Left renal cortex interstitium (tissue), 4 donors: ENCODE measurements at places on chromosomes 7 and 10. TPM values are rescaled to one million over a fixed set of nuclear protein-coding genes. Genes with fewer than 3 reads are reported as not detected.

GRCh38 chr10:7317786-7318446 lies 92.9 kb downstream of the SFMBT2 start:
- DNase-seq, result no peak

DNA sequence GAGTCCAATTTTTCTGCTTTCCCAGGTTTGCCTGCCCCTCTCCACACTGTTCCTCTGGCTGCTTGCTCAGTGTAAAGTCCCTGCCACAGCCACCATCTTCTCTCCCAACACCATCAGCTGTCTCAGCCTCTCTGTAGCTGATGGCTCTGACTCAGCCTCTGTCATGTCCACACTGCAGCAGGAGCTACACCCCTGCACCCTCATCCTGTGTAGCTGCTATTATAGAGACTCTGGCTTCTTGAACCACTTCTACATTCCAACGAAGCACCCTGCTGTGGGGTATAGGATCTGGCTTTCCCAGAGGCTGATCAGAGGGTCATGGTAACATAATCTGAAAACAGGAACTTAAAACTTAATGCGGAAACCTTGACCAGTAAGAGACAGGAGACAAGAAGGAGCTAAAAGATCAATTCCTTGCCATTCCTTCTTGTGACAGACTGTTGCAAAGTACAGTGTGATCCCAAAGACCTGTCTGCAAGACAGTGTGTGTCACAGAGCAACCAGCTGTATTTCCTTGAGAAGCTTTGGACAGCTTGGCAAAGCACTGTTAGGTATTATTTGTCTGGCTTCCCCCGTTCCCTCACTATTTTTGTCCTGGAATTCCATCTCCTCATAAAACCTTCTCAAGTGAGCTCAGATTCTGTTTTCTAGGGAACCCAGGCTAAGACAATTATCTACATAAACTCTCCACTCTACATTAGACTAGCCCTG lies 42.3 kb downstream of the NRCAM start:
- DNase-seq, result no peak

DNA sequence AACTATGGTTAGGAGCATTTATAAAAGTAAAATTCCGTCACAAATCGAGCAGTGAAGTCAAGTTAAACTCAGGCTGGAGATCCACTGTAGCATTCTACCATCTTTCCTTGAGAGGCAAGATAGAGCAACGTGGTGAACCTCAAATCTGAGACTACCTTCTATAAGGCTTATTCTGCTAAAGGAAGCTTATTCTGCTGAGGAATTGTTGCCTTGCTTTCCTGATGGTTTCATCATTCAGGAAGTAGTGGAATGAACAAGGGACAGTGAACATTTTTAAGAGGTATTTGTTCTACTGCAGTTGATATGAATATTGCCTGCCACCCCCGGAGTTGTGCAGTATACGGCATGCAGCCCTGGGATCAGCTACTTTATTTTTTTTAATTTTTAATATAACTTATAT lies 170.8 kb downstream of the VPS50 start:
- DNase-seq, result no peak

The KLF14 gene
- 0.51 TPM for polyA plus RNA-seq

The SPDYE2B gene
- polyA plus RNA-seq, result 3.2 TPM

The DNA2 gene
- polyA plus RNA-seq, result 12.2 TPM

DNA sequence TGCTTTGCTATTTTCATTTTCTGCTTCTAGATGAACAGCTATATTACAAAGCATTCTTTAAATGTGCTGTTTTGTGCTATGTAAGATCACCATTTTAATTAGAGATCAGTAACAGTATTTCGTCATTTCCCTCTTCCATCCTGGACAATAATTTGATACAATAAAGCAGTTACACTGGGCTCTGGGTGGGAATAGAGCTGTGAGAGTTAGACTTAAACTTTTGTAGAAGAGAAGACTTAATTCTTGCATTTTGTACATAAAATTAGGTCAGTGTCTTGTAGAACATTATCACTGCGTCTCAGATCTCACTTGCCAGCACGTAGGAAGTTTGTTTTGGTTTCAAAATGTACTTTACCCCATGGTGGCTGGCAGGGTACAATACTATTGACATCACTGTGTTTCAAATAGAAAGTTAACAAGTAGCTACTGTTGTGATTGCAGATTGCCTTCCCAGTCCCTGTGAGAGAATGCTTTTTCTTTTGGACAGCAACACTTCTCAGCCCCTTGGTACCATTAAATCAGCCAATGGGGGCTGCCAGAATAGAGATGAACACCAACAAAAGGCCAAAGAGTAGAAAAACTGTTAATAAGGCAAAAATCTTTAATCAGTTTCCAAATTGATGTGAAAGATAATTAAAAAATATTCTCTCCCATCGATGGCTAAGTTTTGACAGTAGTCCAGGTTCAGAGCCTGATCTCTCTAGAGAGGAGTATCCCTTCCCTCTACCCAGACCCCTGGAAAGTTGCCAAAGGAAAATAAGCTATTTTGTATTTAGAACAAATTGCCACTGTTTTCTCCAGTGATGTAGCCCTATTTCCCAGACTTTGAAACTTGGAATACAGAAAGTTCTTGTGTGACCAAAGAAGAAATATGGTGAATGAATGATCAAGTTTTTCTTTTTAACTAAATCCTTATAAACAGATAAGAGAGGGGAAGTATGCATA lies 35.1 kb downstream of the SMNDC1 start:
- no peak for DNase-seq

GRCh38 chr10:32160864-32161263 lies 104.6 kb upstream of the KIF5B start:
- no peak for DNase-seq

DNA sequence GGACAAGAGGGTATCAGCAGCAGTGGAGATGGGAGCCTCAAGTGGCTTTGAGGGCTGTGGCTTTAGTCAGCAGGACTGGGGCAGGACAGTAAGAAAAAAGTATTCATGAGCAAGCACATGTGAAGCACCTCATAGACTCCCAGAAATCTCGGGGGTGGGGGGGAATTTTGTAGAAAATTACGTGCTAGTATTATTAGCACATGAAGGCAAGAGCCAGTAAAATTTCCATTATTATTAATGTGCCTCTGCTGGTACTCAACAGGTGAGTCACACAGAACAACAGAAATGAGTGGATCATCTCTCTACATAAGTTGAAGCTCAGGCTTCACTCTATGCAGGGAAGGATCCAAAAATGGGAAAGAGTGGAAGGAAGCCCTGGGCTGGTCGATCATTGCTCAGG lies 114.5 kb downstream of the MYOF start:
- no peak for DNase-seq

DNA sequence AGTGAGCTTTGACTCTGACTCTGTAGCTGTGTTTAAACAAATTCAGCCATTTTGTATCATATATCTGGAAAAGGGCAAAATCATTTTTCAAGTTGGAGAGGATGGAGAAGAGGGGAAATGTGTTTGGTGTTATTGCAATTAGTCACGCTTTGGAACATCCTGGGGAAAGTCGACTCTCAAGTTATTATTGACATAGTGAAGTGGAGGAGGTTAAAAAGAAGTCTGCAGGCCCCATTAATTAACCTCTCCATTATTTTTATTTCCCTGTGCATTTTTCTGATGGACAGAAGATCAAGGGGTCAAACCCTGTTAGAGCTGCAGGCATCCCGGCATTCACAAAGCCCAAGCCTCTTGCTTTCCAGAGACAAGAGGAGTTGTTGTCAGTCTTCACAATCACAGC lies 132.6 kb downstream of the TEX36 start:
- DNase-seq, result no peak

DNA sequence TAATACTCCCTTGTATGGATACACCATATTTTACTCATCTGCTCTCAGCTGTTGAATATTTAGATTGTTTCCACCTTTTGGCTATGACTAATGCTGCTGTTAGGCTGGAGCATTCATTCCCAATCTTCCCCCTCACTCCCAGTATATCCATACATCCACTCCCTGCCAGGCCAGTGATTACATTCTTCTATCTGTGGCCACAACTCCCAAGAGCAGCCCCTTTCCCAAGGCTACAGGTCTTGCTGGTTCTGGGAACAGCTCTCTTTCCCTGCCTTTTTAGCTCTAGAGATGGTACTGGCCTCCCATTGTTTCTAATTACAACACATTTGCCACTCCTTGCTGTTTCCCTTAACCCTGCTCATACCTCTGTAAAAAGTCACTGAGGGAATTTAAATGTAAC lies 28.2 kb downstream of the SFR1 start:
- no peak for DNase-seq

DNA sequence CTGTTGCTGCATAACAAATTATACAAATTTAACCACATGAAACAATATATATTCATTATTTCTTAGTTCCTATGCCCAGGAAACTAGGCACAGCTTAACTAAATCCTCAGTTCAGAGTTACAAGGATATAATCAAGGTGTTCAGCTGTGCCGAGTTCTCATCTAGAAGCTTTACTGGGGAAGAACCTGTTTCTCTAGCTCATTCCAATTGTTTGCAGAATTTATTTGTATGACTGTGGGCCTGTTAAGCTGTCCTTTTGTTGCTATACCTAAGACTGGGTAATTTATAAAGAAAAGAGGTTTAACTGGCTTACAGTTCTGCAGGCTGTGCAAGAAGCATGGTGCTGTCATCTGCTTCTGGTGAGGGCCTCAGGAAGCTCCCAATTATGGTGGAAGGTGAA lies 21.8 kb upstream of the MDFIC start:
- DNase-seq, result no peak

- DNase-seq, result no peak
These were observed 594.1 kb downstream of the GRM8 start for GRCh38 chr7:126658684-126659083.

DNA sequence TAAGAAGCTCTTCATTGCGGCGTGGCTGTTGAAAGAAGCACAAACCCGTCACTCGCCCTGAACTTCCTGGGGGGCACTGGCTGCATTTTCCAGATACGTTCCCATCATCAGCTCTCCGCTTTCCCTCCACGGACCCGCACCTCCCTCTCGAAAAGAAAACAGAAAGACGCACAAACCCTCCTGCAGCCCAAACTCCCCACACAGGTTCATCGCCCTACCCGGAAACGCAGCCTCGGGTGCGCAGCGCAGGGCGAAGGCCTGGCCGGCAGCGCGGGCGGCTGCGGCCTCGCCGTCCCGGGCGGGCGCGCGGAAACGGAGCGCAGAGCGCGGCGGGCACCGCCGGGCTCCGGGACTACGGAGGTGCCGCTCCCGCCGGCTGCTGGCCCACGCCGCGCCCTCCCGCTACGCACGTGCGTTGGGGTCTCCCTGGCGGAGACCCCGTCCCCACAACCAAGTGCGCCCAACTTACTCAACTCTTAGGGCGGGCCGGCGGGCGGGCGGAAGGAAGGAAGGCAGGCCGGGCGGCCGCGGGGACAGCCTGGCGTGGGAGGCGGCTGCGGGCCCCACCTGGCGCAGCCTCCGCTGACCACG lies 822 bp downstream of the ZNF800 start:
- DNase-seq, result no peak
